ENCODE measurements at places on chromosomes 16 and 17.

DNA sequence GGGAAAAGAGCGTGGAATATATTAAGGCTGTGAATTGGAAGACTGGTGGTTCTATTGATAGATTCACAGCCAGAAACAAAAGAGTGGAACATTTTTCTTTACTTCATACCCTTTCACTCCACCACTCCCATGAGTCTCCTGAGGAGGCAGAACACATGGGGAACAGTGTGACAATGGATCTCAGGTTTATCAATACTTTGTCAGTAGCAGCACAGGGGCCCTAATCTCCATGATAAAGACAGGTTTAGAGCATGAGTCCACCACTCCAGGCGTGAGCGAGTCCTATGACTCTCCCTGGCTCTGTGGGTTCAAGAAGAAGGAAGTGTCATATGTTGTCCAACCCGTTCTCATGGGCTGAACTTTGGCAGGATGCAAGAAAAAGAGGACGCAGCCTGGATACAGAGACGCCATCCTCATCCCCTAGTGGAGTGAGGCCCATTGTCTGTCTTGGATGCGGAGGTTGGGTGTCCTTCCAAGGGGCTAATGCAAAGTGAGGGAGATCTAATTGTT, 361.2 kb downstream of the TMEM114 start:
- no peak for DNase-seq

GRCh38 chr16:27109666-27110523, 43.2 kb downstream of the C16orf82 start:
- DNase-seq = peak; percentile 78

GRCh38 chr16:51734220-51734619, 583.1 kb upstream of the SALL1 start:
- no peak for DNase-seq

DNA sequence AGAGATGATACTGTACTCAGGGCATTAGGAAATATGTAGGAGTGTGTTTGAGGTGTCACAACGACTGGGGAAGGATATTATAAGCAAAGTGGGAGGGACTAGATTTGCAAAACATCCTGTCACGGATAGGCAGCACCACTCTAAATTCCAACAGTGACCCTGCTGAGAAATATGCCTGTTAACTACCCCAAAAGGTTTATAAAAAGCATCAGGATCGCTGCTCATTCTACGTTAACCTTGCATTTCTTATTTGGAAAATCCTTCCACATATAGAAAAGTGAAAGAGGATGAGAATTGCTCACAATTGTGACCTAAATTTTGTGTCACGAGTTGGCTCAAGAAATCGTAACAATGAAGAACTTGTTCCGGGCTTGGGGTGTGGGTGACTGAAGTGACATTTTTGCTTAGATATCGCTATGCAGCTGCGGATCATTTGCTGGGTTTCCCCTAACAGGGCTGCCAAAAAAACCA, 51.6 kb downstream of the N4BP1 start:
- DNase-seq = no peak

DNA sequence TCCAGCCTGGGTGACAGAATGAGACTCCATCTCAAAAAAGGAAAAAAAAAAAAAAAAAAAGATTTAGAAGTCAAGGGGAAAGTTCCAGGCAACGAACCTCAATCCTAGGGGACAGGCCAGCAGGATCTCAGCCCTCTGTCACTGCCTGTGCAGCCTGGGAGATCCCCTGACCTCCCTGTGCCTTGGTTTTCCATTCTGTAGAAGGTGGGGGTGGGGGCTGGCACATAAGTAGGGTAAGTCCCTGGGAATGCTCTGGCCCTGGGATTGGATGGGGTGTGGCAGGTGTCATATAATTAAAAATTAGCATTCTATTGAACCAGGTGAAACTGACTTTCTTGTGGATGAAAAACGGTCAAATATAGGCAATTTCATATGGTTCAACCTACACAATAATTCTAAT, 90.5 kb downstream of the C16orf78 start:
- DNase-seq = no peak

DNA sequence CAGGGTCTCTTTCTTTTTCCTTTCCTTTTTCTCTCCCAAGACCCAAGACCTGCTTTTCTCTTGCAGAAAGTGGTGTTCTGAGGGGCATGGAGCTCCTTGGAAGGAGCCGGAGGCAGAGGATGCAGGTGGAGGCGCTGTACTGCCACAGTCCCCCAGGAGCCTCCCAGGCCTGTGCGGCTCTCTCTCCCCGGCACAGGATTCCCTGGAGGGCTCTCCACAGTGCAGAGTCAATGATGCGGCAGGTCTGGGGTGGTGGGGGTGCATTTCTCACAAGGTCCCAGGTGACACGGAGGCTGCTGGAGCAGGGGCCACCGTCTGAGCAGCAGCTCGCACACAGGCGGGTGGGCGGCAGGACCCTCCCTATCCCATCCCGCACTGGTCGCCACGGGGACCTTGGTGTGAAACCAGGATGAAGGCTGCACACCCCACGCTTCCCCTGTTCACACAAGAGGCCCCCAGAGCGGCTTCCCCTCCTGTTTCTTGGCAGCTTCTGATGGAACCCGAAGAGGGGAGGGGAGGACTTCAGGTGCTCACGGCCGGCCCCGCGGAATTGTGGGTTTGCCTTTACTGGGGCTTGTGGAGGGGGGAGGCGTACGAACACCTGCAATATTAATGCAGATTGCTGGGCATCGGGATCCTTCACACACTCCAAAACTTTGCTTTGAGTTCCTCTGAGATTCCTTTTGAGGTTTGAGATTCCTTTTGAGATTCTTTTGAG, 186.9 kb downstream of the ENGASE start:
- peak; percentile 82 for DNase-seq

DNA sequence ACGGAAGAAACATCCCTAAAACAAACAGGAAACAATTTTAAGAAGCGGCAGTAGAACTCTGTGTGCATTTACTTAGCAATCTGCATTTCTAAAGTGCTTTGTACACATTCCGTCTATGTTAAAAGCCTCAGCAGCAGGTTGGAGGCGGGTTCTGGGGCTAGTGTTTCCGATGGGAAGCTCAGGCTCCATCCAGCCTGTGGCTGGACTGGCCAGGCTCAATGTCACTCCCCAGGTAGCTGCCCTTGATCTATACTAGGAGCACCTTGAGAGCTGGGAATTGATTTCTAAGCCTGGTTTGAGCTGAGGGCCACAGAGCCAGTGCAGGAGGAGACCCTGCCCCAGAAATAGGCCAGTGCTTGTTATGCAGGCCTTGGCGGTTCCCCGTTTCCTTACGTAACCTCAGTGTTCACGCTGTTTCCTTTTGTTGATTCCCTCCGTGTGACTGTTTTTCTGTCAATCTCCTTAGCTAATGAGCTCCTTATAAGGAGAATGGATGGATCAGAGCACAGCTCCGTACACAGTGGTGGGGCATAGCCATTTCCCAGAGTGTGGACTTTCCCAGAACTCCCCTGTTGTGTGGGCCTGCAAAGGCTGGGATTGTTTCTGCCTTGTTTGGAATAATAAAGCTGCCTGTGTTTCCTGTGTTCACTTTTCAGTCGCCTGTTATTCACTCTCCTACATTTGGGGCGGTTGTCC, 21.4 kb downstream of the ADORA2B start:
- DNase-seq = no peak

GRCh38 chr17:55959756-55960155, 193.5 kb upstream of the ANKFN1 start:
- no peak for DNase-seq

DNA sequence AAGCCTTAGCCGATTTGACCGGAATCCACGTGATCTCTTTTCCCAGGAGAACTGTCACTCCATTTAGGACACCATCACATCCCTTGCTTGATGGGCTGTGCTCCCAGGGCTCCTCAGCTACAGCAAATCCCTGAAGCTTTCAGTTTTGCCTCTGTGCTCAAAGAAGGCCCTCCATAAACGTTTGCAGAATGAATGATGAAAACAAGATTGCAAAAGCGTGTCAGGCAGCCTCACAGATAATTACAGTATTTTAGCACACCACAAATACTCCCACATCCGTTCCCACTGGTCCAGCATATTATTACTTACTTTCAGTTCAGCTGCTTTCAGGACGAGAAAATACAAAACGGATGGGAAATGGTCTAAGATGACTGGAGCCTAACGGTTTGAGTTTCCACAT, 84.6 kb downstream of the USP31 start:
- no peak for DNase-seq

- no peak for DNase-seq
Observed at GRCh38 chr16:24010440-24011089, 174.8 kb downstream of the PRKCB start.

DNA sequence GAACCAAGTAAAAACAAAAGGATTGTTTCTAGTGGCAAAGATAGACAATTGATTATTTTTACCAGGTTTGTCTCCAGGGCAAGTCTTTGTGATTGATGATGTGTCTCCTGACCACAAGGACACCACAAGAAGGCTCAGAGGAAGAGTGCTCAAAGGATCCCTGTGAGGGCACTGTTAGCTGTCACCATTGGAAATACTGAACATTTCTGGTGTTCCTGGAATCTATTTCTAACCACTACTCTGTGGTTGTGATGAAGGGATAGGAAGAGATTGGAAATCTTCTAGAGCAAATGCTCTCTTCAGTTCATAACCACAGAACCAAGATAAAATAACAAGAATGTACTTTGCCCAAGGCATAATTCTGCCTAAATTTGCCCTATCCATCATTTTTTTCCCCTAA, 15.3 kb downstream of the RNF43 start:
- DNase-seq = no peak

- DNase-seq = no peak
Observed at GRCh38 chr16:3829631-3830536, 50.6 kb downstream of the CREBBP start.

DNA sequence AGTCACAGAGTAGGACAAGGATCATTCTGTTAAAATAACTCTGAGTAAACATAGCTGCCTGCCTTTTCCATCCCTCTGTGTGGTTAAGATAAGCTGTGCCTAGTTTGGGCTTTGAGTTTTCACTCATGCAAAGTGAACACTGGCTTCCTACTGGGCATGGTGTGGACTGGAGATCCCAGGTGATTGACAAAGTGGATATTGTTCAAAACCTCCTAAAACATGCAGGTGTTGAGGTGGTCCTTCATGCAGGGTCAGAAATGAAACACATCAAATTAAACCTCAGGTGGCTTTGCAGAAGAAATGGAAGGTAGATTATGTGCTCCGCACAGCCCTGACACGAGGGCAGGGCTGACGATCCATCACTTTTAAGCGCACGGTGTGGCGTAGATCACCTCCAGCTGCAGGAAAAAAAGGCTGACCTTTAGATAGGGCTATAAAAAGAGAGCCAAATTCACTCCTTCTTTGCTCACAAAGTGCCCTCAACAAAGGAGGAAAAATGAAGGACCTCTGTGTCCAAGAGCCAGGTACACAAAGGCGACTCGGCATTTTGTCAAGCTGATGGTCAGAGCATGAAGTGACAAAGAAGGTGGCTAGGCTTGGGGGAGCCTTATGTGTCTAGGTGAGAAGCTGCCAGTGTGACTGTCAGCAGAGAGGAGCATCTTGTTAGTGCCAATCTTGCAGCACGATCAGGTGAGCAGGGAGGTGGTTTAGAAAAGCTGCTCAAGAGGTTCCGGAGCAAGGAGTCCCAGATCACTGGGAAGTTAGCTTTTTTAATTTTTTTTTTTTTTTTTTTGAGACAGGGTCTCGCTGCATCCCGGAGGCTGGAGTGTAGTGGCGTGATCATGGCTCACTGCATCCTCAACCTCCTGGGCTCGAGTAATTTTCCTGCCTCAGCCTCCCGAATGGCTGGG, 19.9 kb upstream of the ITPRIPL2 start:
- no peak for DNase-seq

DNA sequence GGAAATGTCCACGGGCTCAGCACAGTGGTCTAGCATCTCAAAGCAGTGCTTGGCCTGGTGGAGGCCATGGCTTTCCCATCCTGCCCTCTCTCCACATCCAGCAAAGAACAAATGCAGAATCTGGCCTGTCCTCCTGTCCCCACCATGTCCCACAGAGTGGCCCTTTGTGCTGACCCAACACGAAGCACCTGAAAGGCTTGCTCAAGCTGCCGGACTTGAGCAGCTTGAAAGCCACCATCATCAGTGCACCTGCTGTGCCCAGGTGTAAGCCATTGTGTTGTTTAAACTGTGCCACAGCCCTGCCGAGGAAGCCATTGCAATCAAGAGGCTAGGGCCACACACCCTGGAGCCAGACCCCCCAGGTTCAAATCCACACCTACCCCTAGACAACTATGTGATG, 115.5 kb downstream of the SOCS1 start:
- no peak for DNase-seq

DNA sequence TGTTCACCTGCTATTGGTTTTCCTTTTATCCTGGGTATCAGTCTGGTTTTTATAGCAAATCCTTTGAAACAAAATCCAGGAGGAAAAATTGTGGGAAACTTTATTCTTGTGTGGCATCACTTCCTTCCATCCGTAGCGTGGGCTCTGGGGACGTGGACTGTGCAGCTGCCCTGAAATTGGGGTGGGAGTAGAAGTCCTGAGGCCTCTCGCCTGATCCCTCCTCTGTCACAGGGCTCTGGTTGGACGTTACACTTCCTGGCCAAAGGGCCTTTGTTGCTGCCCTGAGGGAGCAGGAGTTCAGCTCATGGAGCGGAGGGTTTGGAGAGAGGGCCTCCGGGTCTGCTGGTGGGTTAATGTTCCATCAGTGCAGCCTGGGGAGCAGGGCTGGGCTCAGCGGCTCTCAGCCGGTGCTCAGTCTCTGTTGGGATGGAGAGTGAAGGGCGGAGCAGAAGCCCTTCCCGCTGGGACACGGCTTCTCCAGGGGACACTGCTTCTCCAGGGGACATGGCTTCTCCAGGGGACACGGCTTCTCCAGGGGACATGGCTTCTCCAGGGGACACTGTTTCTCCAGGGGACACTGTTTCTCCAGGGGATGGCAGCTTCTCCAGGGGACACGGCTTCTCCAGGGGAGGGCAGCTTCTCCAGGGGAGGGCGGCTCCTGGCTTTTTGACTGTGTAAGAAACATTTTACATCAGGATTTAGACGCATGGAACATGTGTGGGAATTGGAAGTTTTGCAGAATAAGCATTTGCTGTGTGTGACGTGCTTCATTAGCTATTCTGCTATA, 15.2 kb upstream of the RPL13 start:
- DNase-seq = no peak

DNA sequence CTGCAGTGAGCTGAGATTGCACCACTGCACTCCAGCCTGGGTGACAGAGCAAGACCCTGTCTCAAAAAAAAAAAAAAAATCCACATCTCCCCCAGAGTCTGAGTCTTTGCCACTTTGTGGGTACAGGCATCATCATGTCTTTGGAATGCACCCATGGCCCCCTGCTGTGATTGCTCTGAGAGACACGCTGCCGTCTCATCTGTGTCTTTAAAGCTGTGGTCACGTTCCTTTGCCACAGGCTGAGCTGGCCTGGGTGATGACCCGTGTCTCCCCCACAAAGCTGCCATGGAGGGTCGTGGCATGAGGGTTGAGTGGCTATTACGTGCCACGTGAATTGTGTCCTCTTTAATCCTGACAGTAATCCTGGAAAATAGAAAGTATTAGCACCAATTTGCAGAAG, 20.2 kb downstream of the CRISPLD2 start:
- no peak for DNase-seq

GRCh38 chr16:27699540-27699939, 149.6 kb downstream of the KATNIP start:
- no peak for DNase-seq

GRCh38 chr17:142876-143784, 5.8 kb downstream of the SCGB1C2 start:
- no peak for DNase-seq
